ENCODE measurements at places on chromosomes 5 and 9.

DNA sequence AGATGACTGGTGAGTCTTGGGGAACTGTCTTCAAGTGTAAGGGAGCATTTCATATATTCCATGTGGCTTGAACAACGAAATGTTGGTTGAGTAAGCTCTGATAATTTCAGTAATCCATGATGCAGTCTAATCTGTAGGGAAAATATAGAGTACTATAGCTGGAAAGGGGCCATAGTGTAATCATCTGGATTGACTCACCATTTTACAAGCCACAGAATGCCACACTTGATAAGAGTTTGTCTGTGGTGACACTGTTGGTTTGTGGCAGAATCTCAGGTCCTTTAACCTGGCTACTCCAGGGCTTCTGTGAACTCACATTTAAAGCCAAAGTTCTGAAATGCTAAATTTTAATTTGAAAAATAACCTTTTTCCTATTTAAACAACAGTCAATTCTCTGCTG, 16.3 kb upstream of the MAML1 start:
- DNase-seq = no peak

DNA sequence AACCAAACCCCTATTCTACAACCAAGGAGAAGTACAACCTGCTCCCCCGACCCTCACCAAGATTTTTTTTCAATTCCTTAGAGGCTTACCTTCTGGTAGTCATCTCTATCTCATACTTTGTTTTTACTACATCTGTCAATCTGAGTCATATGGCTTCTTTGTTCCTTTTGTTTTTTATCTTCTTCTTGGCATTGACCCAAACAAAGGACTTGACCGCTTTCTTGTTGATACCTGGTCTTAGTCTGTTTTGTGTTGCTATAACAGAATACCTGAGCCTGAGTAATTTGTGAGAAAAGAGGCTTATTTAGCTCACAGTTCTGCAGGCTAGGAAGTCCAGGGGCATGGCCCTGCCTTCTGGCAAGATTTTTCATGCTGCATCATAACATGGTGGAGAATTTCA, 352.7 kb downstream of the MLLT3 start:
- no peak for DNase-seq

DNA sequence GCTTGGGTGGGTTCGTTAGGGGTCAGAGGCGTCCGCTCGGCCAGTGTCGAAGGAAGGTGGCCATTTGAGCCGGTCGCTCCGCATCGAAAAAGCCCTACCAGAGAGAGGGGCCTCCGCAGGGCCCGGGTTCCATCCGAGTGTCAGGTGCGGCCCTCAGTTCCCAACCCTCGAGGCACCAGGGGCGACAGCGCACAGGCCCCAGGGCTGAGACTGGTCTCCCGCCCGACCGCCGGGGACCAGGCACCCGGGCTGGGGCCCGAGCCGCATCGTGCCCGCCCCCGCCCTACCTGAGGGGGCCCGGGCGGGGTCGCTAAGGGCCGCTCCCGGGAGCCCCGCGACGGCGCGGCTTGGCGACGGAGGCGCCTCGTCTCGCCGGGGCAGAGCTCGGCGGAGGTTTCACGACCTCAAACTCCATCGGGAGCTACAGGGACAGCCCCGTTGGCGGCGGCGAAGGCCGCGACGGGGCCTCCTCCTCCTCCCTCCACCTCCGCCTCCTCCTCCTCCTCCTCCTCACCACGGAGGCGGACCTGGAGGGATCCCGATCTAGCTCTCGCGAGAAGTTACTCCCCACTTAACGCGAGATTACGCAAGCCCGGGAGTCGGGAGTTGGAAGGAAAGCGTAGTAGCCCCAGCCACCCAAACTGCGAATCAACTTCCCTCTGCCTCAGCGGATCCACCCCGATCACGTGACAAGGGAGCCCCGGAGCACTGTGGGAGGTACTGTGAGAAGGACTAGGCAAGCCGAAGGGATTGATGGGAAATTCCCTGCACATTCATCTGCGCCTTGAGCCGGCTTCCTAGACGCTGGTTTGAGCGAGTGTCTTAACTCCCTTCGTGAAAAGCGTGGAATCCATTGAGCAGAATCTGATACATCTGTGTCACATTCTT, at the start of gene RC3H2:
TSS of gene RC3H2 (minus strand) at position 537 of the 888 bp plus-strand sequence. CDS start 7,850 bp downstream, outside the sequence.
- DNase-seq = peak; percentile 98

GRCh38 chr9:36993933-36994764, 39.9 kb downstream of the PAX5 start:
- no peak for DNase-seq
